Left renal cortex interstitium (tissue), 4 donors: ENCODE measurements at places on chromosomes 2 and 18. TPM values are rescaled to one million over a fixed set of nuclear protein-coding genes. Genes with fewer than 3 reads are reported as not detected.
A peak's percentile ranks its signal among the peaks of the same experiment; 100 is the strongest.

- DNase-seq, result no peak
Measured at GRCh38 chr2:232332940-232333259, 45.7 kb upstream of the ALPP start.

- DNase-seq, result no peak
Measured at GRCh38 chr2:5798084-5798483, 105.9 kb downstream of the SOX11 start.

GRCh38 chr2:20822535-20823490 lies at the start of gene LDAH:
LDAH (minus strand) TSS chr2:20823101; CDS start chr2:20801463, 21,638 bp downstream.
- DNase-seq, result peak; percentile 93

IHH gene
- polyA plus RNA-seq, result 1.7 TPM

SLC8A1 gene
- polyA plus RNA-seq, result 67.1 TPM

DYNC2LI1 gene
- polyA plus RNA-seq, result 95.1 TPM
